ENCODE measurements at places on chromosomes 16 and 17. TPM values are rescaled to one million over a fixed set of nuclear protein-coding genes. Genes with fewer than 3 reads are reported as not detected.

P2RX5 gene
- total RNA-seq: 1.6 TPM

DNA sequence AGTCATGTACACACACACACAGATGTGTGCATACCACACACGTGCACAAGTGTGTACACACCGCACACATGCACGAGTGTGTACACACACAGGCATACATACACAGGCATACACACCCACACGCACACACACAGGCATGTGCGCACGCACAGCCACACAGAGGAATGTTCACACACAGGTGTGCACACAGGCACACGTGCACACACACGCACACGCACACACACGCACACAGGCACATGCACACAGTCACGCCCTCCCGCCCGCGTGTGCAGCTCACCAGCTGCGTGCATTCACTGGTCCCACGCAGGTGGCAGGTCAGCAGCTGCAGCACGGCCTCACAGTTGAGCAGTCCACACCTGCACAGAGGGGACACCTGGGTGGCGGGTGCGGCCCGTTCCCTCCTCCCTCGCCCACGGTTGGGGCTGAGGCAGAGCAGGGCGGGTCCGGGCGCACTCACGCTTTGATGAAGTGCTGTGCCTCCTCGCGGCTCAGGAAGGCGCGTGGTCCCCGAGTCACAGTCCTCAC, 7.7 kb downstream of the TEPSIN start:
- no peak overlapping the region for H3K27ac ChIP-seq
- no peaks in the 10 kb centered on the region for H3K27me3 ChIP-seq
- DNase-seq: no peak
- H3K4me3 ChIP-seq: no peak overlapping the region
- H3K36me3 ChIP-seq: peaks cover 29% of the 10 kb centered on the region
- peaks cover 25% of the 10 kb centered on the region for H3K4me1 ChIP-seq

DNA sequence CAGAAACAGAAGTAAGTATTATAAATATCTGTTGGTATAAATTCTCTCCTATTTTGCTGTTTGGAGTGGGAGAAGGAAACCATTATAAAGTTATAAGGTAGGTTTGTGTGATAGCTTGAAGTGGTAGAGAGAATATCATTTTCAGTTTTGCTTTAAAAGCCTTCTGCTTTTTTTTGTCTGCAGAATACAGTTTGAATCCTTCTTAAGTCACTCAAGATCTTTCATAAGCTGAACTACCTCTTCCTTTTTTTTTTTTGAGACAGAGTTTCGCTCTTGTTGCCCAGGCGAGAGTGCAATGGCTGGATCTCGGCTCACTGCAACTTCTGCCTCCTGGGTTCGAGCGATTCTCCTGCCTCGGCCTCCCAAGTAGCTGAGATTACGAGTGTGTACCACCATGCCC, 9.0 kb downstream of the ATAD5 start:
- H3K4me1 ChIP-seq: no peaks in the 10 kb centered on the region
- peaks cover 78% of the 10 kb centered on the region for H3K36me3 ChIP-seq
- H3K27ac ChIP-seq: no peak overlapping the region
- no peak for DNase-seq
- no peaks in the 10 kb centered on the region for H3K27me3 ChIP-seq
- H3K4me3 ChIP-seq: no peak overlapping the region

MBTPS1 gene
- total RNA-seq: 53.9 TPM

DNA sequence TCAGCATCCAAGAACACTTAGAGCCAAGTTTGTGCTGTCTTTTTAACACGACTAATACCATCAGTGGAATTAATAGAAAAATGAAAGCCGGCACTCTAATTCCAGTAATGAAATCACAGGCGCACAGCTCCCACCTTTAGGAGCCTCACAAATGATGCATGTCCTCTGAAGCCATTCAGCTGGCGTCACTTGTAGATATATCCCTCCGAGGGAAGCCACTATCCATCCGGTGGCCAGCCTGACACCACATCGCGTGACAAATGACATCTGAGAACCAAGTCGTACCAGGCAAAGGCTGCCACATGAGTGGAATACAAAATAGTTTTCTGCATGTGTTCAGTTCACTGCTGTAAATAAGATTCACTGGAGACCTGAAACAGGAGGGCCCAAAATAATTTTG, 205.6 kb downstream of the GRIN2A start:
- H3K4me1 ChIP-seq: no peaks in the 10 kb centered on the region
- no peaks in the 10 kb centered on the region for H3K27me3 ChIP-seq
- no peak for DNase-seq
- no peaks in the 10 kb centered on the region for H3K36me3 ChIP-seq
- no peak overlapping the region for H3K27ac ChIP-seq

DNA sequence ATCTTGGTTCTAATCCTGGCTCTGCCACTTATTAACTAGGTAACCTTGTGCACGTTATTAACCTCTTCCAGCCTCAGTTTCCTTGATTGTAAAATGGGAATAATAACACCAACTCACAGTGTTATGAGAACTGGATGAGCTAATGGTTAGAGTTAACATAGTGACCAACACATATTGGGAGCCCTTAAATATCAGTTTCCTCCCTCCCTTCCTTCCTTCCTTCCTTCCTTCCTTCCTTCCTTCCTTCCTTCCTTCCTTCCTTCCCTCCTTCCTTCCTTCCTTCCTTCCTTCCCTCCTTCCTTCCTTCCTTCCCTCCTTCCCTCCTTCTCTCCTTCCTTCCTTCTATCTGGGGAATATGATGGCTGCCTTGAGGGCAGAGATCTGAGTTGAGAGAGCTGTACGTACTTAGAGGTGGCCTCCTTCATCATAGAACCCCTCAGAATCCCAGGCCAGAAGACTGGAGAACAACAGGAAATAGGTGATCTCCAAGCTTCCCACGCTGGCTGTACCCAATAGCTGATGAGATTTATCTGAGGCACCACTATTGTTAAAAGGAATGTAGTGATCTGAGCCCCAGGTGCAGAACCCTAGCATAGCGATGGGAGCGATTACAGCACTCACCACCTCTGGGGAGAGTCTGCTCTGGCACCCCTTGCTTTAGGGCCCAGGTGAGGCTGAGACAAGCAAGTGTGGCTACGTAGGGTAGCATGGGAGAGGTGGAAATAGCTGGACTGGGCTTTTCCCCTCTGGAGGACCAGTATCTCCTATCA, 26.2 kb downstream of the CCR7 start:
- H3K36me3 ChIP-seq: no peaks in the 10 kb centered on the region
- no peak overlapping the region for H3K4me3 ChIP-seq
- DNase-seq: no peak
